Upper lobe of left lung (tissue), 6 donors: ENCODE measurements at places on chromosomes 6 and 20. TPM values are rescaled to one million over a fixed set of nuclear protein-coding genes. Genes with fewer than 3 reads are reported as not detected.

DNA sequence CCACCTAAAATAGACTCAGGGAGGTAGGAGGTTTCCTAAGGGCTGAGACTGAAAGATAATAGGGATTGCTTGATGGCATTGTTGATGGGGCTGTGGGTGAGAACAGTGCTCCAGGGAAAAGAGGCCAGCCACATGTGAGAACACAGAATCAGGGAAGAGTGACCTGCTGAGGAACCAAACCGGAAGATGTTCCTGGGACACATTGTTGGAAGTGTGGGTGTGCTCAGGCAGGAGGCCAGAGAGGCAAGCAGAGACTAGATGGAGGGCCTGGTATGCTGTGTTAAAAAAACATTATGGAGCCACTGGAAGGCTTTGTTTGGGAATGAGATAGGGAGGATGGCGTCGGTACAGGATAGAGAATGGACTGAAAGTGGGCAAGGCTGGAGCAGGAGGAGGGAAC lies 23.3 kb downstream of the RNF144B start:
- no peaks in the 10 kb centered on the region for H3K27me3 ChIP-seq
- no peak overlapping the region for H3K4me3 ChIP-seq
- H3K36me3 ChIP-seq, result peaks cover 20% of the 10 kb centered on the region
- H3K4me1 ChIP-seq, result peaks cover 21% of the 10 kb centered on the region

- peaks cover 13% of the 10 kb centered on the region for H3K4me1 ChIP-seq
- H3K27ac ChIP-seq, result no peak overlapping the region
- no peak overlapping the region for H3K4me3 ChIP-seq
- no peaks in the 10 kb centered on the region for H3K36me3 ChIP-seq
- no peaks in the 10 kb centered on the region for H3K27me3 ChIP-seq
These were observed 39.8 kb downstream of the SRSF3 start for GRCh38 chr6:36633915-36634314.

DNA sequence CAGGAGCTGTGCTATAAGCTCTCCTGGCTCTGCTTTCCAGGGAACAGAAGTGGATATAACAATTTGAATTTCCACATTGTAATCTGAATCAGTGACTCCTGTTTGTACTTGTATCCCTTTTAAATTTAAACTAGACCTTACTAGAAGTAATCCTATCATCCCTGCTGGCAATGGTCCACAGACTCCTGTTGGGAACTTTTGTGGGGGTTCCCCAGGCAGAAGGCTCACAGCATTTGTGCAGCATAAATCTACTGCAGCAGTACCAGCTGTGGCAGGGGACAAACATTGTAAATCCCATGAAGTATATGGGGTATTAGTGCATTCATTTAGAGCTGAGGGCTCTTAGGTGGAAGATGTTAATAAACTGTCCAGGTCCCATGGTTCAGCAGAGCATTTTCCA lies 12.0 kb upstream of the PDCD2 start:
- no peaks in the 10 kb centered on the region for H3K4me1 ChIP-seq
- H3K27me3 ChIP-seq, result no peaks in the 10 kb centered on the region
- no peak overlapping the region for H3K4me3 ChIP-seq
- no peak overlapping the region for H3K27ac ChIP-seq

- peak; percentile 82 for DNase-seq
- peak overlapping the region; percentile 50 for H3K4me3 ChIP-seq
- H3K4me1 ChIP-seq, result peaks cover 50% of the 10 kb centered on the region
- H3K27ac ChIP-seq, result peak overlapping the region; percentile 67
- H3K27me3 ChIP-seq, result peaks cover 12% of the 10 kb centered on the region
- H3K36me3 ChIP-seq, result no peaks in the 10 kb centered on the region
These were observed 4.0 kb upstream of the TUBB2B start for GRCh38 chr6:3231247-3232016.

The CLPSL2 gene
- total RNA-seq, result not detected

GRCh38 chr6:125097186-125097585 lies 56.4 kb upstream of the TPD52L1 start:
- H3K36me3 ChIP-seq, result no peaks in the 10 kb centered on the region
- H3K4me3 ChIP-seq, result no peak overlapping the region
- no peaks in the 10 kb centered on the region for H3K27me3 ChIP-seq
- no peaks in the 10 kb centered on the region for H3K4me1 ChIP-seq
- no peak overlapping the region for H3K27ac ChIP-seq

- no peaks in the 10 kb centered on the region for H3K27me3 ChIP-seq
- no peak for DNase-seq
- H3K27ac ChIP-seq, result no peak overlapping the region
- H3K4me1 ChIP-seq, result no peaks in the 10 kb centered on the region
These were observed 74.1 kb downstream of the BFSP1 start for GRCh38 chr20:17457079-17457478.

DNA sequence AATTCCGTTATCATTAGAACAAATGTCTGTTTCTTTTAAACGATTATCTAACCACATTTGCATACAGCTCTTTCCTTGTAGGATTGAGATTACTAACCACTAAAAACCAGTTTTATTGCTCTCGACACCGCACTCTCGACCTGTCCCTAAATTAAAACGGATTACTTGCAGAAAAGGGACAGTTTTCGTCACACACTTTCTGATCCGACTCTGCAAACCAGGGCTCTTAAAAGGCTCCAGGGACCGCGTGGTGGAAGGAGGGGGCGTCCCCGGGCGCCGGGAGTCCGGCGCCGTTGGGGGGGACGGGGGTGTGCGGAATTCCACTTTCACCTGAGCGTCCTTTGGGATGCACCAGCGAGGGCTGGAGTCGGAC lies 731 bp downstream of the MAK start:
- no peaks in the 10 kb centered on the region for H3K36me3 ChIP-seq
- H3K27me3 ChIP-seq, result no peaks in the 10 kb centered on the region
- peak overlapping the region; percentile 74 for H3K4me3 ChIP-seq
- peak overlapping the region; percentile 73 for H3K27ac ChIP-seq
- H3K4me1 ChIP-seq, result no peaks in the 10 kb centered on the region

- peaks cover 36% of the 10 kb centered on the region for H3K4me1 ChIP-seq
- no peaks in the 10 kb centered on the region for H3K36me3 ChIP-seq
- no peaks in the 10 kb centered on the region for H3K27me3 ChIP-seq
These were observed 11.7 kb downstream of the UST start for GRCh38 chr6:148758492-148758891.

- H3K4me3 ChIP-seq, result no peak overlapping the region
- H3K4me1 ChIP-seq, result no peaks in the 10 kb centered on the region
- no peaks in the 10 kb centered on the region for H3K27me3 ChIP-seq
- H3K36me3 ChIP-seq, result no peaks in the 10 kb centered on the region
- DNase-seq, result peak; percentile 28
These were observed 491.7 kb downstream of the DHX35 start for GRCh38 chr20:39453890-39454289.
